ENCODE measurements at places on chromosomes 12 and 14.
A peak's percentile ranks its signal among the peaks of the same experiment; 100 is the strongest.

- DNase-seq, result no peak
Measured at GRCh38 chr14:95356245-95356869, 36.6 kb upstream of the CLMN start.

DNA sequence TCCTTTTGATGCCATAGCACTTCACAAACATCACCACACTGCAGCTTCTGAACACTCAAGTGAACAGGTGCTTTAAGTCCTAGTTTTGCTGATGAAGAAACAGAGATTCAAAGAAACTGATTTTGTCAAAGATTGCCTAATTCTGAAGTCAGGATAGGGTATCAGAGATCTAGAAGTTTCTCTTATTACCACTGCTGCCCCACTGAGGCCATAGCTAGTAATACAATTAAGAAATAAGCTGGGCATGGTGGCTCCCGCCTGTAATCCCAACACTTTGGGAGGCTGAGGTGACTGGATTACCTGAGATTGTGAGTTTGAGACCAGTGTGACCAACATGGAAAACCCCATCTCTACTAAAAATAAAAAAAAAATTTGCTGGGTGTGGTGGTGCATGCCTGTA is 458.3 kb upstream of the SEL1L start:
- DNase-seq, result no peak

DNA sequence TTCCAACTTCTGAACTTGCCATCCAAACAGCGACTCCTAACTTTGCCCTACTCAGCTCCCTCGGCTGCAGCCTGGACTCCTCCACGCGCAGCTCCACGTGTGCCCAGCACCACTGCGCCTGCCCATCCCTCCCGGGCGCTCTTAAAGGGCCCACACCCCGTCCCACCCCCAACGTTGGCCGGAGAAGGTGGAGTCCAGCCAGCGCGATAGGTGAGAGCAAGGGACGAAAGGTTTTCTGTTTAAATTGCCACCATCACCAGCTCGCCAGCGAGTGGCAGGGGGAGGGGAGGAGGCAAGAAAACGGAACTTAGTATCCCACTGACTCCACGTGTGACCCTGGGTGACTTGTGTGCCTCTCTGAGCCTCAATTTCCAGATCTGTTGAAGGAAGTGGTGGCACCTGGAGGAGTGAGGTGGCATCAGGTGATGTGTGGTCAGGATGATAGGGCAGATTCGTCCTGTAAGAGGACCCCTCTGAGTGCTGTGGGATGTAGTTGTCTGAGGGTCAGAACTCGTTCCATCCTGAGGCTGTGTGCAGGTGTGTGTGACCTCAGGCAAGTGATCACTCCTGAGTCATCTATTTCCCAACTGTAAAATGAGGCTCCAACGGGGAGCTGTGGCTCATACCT is 59.7 kb downstream of the TRPV4 start:
- DNase-seq, result no peak

DNA sequence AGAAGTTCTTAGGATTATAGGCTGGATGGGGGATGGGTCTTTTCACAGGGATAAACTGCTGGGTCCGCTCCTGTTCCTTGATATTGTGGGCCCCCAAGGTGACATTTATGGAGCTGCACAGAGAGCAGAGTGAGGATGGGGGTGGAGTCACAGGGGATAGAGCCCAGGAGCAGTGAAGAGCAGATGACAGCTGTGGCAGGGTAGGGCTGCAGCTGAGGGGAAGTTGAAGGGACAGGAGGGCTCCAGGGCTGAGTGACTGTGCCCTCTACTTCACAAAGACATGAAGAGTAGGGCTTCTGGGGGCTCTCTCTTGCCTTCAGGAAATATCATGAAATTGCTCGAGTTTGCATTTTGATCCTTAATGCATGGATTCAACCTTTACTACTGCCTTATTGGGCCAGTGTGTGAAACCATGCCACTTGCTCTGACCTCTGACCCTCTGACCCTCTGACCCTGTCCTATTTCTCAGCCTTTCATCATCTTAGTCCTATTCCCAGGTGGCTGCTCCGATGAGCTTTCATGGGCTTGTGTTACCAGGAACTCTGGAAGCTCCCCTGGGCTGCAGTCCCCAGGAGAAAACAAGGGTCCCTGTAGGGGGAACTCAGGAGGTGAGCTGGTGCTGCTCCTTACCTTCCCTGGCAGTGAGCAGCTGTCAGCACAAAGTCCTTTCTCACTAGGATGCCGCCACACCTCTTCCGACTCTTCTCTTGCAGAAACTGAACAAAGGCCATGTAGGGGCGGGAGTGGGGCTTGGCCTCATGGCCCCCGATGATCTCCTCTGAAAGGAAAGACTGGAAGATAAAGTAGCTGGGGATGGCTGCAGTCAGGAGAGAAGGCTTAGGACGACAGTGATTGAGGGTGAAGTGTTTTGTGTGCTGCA is 1.6 kb downstream of the GZMH start:
- no peak for DNase-seq

DNA sequence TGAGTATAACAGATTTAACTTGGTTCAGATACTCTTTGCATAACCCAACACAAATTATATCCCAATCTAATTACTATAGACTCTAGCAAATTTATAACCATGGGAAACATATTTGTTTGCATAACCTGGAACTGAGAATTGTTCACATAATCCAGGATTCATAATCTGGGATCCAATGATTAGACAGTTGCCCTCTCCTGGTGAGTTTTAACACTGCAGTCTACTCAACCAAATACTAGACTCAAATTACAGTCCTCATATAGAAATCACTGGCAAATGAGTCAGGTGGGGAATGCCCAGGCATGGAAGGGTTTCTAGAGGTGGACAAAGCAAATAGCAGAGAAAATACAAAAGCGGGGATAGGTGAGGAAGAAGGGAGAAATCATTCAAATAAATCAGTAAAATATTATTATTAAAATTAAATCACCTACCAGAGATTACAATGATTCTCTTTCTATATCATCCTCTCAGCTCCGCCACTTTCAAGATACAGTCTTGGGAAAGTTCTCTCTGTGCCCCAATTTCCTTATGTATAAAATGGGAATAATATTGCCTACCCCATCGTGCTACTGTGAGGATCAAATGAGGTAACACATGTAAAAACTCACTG is 9.4 kb downstream of the GCH1 start:
- DNase-seq, result peak; percentile 41

DNA sequence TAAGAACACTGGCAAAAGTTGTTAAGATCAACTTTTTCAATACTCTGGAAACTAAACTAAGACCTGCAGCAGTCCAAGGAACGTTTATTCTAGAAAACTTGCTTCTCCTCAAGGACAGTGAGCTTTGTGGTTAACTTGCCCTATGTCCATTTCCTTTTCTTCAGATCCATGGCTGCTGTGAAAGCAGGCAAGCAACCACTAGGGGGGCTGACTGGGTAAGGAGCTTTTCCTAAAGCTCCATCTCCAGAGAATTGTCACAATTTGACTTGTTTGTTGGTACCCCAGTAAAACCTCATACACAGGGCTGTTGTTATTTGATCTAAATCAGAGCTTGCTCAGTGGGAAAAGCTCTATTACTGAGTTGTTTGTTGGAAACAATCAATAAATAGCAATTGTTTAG is 10.1 kb upstream of the RPL10L start:
- no peak for DNase-seq

DNA sequence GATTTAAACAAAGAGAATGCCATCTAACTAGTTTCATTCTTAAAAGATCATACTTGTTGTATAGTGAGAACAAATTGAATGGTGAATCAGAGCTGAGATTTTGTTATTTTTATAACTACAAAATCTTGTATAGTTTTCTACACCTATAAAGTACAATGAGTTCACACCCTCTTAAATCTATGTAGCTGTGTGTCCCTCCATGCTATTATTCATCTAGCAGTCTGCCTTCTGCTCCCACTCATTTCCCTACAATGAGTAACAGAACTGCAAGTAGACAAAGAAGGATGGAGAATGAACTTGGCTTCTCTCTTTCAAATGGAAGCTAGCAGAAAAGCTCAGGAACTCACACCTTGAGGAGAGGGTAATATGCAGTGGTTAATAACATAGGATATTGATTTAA is 7.1 kb downstream of the IFNG-AS1 start:
- no peak for DNase-seq

DNA sequence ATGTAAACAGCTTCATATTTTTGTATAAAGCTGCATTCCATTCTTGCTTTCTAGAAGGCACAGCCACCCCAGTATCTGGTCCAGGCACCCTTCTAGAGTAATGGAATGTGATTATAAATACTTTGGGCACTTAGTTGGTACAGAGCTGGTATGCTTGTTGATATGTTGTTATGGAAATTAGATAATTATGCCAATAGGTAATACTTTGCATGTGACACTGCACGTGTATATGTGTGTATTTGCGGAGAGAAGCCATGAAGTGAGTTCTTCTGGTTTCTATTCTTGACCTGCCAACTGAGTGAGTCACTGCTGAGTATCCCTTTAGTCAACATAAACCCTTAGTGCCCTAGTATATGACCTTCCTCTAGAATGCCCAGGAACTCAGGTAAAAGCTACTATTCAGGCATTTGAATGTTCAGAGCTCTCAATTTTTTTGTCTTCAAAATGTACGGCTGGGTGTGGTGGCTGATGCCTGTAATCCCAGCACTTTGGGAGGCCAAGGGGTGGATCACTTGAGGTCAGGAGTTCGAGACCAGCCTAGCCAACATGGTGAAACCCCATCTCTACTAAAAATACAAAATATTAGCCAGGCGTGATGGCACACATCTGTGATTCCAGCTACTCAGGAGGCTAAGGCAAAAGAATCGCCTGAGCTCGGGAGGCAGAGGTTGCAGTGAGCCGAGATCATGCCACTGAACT is 6.2 kb upstream of the TCP11L2 start:
- no peak for DNase-seq

DNA sequence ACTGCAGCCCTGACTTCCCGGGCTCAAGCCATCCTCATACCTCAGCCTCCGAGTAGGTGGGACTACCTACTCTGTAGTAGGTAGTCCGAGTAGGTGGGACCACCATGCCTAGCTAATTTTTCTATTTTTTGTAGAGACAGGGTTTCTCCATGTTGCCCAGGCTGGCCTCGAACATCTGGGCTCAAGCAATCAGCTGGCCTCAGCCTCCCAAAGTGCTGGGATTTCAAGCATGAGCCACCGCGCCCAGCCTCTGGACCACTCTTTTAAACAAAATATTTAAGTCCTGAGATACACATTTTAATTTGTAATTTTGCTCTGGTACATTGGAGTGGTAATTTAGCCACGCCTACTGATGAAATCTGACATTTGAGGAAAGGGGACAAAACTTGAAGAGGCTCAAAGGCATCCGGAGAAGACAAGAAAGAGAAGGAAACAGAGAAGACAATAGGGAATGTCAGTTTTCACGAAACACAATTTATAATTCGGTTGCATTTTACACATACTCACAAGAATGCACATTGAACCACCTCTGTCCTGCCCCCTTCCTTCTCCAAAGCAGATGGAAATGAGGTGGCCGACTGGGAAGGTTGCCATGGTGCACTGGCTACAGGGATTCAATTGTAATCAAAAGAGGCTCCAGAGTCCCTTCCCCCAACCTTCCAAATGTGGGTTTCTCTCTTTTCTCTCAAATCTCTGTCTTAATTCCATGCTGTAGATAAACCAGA is 9.7 kb upstream of the TUBA1A start:
- no peak for DNase-seq

DNA sequence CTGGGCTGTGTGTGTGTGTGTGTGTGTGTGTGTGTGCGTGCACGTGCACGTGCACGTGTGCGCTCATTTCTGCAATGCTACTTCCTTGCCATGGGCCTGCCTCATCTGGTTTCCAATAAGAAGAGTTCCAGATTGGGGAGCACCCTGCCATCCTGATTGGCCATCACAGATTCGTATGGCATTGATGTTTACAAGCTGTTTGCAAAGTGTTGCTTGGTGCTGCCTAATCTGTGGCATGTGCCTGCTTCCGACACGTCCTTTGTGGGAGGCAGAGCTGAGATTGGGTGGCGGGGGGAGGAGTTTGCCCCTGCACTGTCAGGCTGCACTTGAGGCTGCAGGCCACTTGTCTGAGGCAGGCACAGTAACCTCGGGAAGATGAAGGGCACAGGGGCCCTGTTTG is 39.2 kb downstream of the SAMD4A start:
- no peak for DNase-seq

- no peak for DNase-seq
Measured at GRCh38 chr12:95173392-95174251, 43.6 kb downstream of the FGD6 start.

- DNase-seq, result no peak
Measured at GRCh38 chr14:88849716-88850115, 25.3 kb downstream of the TTC8 start.

DNA sequence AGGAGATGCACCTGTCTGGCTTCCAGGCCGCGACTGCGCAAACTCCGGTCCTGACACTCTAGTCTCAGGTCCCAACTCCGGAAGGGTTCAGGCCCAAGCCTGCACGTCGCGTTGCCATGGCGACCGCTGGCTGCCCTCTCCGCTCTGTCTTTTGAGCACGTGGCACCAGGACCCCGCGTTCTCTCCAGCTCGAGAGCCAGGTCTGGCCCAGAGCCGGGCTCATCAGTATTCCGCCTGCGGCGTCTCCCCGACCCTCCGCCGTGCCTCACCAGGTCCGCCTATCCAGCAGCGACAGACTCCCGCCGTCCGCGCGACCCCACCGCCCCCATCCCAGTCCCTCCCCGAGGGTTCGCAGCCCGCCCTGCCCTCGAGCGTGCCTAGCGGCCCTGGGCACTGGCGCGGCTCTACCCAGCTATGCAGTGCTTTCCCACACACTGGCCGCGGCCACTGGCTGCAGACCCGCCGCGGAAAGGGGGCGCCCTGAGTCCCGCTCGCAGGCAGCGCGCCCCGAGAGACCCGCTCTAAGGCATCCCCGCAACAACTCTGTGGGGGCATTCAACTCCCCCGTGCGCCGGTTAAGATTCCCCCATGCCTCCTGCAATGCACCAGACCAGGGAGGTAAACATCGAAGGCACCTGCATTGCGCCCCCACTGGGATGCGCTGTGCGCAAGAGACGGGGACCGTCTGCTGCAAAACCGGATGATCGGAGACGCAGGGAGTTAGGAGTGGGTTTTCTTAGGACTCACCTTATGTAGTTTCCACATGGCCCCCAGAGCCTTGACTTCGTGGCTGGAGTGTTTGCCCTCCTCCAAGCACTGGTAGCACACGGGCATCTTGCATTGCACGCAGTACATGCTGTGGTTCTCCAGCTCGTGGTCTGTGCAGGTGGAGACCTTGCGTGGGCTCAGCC is 1.3 kb downstream of the TRIM9 start:
- DNase-seq, result peak; percentile 70

DNA sequence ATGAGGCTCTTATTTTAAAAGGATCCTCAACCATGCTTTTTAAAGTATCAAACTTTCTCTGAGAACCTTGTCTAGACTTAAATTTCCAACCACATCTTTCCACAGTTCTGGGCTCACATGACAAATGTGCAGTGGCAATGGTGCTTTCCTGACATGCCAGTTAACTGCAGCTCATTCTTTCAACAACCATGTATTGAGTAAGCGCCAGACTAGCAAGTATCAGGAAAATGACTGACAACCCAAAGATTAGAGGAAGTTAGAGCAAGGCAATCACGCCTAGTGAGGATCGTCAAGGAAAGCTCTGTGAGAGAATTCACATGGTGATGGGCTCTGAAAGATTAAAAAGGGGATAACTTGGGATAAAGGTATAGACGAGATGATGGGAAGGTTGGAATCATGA is 35.8 kb downstream of the FLVCR2 start:
- no peak for DNase-seq
